ENCODE measurements at places on chromosomes 2 and 18.

- no peak for DNase-seq
These were observed 1.4 kb upstream of the YES1 start for GRCh38 chr18:813172-814071.

- no peak for DNase-seq
These were observed 24.6 kb downstream of the AFTPH start for GRCh38 chr2:64548761-64549160.

DNA sequence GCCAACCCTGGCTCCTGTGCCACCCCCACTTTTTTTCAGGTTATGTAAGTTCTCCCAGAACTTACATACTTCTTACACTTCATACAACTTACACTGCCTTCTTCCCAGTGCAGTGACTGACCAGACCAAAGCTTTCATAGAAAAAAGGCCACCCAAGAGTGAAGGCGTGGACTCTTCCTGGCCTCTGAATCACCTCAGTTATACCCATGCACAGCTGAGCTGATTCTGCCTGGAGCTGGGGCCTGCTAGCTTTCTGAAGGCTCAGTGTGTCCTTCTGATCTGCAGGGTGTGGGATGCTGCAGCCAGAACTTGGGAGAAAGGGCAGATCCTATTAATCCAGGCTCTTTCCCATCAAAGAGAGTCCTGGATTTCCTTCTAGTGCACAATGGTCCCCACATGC, 216.1 kb downstream of the TTC32 start:
- no peak for DNase-seq

DNA sequence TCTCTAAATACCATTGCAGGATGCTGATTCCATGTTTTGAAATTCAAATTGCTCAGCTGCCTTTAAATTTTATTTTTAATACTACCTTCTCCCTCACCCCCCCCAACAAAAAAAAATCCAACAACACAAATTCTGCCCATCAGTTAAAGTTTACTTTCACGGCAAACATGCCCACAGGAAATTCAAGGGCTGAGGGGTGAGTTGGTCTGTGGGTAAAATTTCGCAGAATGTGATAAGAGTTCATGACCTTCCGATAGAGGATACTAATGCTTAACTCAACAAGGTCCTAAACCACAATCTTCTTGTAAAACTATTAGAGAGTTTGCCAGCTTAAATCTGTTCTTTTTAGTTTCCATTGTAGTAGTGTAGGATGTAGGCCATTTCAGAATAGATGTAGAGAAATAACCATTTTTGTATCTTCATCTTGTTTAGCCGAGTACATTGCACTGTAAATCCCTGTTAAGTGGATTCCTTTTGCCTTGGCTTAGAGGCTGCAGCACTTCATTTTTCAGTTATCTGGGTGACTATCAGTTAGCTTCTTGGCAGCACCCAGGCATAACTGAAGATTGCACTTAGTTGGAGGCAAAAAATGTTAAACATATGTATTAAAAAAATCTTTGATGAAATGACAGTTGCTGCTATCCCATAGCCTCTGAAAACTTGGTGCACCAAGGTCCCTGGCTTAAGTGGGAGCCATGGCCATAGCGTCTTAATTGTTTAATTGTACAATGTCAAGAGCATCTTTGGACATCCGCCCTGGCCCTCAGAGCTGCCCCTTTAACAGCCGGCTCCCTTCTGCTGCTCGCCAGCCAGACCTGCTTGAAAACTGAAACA, 232.3 kb downstream of the HAUS1 start:
- DNase-seq, result no peak

DNA sequence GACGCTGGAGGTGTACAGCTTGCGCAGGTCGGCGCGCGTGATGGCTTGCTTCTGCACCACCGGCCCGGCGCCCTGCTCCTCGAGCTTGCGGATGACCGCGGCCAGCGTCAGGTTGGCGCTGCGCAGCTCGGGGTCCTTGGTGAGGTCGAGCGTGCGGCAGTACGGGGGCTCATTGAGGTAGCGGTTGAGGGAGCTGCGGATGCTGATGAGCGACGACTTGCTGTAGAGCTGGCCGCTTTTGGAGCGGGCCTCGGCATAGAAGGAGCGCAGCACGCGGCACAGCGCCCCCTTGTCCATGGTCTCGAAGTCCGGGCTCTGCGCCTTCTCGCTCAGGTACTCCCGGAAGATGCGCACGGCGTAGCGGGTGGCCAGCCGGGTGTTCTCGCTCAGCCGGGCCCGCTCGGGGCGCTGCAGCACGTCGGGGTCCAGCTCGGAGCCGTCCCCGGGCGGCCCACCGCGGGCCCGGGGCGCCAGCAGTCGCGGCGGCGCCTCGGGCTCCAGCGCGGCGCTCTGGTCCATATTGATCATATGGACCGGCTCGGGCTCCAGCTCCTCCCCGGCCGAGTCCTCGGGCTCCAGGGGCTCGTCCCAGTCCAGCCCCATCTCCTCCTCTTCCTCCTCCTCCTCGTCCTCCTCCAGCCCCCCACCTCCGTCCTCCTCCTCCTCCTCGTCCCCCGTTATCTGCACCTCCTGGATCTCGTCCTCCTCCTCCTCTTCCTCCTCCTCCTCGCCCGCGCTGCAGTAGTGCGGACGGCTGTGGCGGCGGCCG, 523 bp downstream of the KCTD1 start:
- DNase-seq, result no peak

- no peak for DNase-seq
These were observed 28.9 kb upstream of the NT5DC4 start for GRCh38 chr2:112691881-112692281.

DNA sequence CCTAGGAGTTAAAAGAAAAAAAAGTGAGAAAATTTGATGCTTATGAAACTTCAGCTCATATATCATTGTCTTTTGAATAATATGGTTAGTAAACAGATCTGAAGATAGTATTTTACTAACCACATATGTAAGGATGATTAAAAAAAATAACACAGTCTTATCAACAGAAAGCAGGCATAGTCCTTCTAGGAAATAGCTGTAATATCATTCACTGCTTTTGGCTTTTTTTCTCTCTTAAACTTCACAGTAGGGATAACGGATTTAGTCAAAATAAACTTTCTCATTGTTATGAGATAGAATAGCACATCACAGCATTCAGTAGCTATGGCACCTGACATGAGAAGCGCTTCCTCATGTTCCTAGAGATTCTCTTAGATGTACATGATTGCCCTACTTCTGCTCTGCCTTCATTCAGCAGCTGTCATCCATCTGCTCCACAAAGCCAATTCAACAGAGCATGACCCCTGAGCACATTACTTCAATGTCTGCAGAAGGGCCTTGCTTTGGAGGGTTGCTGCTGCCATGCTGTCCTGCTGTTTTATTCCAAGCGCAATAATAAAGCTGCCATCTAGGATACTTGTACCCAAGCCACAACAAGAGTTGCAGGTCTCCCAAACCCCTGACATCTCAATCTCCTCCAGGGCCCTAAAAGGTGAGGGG, 67.0 kb downstream of the TTC21B start:
- DNase-seq, result no peak

- no peak for DNase-seq
These were observed 357.1 kb downstream of the CNTNAP5 start for GRCh38 chr2:124382067-124382618.

DNA sequence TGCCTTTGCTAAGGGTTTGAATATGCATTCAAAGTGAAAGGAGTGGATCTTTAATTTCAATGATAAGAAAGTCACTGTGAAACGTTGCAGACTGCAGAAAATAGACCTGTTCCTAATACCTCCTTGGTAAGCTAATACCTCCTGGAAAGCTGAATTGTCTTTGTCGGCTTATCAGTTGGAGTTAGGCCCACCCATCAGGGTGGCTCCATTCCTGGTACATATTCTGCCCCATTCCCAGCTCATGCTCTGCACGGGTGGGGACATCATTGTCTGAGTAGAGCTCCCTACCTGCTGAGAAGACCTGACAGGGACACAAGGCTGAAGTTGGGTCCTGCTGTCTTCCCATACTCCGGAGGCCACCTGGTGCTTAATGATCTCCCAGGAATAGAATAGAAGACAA, 203.3 kb downstream of the EN1 start:
- DNase-seq, result no peak

DNA sequence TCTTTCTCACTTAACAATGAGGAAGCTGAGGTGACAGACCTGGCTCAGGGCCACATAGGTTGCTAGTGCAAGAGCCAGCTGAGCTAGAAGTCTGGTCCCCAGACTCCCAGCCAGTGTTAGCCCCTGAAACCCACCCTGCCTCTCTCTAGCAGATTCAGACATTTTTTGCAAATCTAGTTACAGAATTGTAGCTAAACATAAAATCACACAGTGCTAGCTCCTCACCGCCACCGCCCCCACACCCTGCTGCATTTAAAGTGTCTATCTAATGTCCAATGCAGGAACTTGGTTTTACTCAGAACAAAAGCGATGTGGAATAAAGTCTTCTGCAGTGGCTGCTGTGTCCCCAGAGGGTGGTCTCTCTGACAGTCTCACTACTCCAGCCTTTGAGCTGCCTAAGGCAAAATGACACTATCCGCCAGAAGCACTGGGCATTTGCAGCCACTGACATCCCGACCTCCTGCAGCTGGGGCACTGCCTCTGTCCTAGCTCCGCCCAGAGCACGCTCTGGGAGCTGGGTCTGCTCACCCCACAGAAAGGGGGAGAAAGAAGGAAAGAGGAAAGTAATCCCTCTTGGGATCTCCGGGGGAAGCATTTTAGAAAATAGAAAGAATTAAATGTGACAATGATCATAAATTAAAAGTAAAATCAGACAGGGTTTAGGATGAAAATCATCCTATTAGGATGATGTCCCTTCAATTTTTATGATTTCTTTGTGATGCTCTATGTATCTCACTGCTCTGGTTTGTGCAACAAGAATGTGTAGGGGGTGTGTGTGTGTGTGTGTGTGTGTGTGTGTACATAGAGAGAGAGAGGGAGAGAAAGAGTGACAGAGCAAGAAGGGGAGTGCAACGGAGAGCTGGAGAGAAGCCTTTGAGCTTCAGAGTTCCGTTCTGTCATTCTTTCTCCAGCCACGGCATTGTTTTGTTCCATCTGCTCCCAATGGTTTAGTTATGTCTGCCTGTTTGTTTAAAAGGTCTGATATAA, 50.5 kb upstream of the ST8SIA3 start:
- DNase-seq, result no peak

DNA sequence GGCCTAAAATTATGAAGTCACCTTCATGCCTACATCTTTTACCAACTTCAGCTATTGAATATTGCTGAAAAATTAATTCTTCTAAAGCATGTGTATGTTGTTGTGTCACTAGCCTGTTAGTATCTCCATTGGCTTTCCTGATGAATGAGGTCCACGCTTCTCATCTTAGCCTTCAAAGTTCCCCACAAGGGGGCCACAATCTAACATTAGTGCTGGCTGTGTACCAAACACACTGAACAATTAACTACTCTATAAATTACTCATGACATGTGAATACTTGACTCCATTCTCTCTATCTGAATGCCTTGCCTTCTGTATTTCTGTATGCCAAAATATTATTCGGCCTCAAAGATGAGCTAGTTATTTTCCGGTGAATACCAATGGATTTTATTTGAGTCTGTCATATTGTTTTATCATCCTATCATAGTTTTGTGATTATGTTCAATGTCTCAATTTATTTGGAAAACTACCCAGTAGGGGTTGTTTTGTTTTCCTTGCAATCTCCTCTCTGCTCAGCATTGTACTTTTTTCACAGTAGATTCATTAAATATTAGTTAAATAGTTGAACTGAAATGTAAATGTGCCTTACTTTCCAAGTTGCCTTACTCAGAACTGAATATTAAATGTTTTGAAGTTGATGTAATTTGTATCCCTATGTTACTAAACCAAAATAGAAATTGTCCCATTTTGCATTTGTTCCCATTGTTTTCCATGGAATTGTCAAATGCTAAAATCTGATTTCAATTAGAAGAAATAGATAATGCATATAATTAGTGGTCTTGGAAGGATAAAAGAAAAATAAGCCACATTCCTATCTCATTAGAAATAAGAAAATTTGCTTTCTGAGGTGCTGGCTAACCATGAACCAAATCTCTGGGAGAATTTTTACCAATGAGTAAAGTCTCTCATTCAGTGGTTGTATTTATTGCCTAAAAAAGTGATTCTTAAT, 208.4 kb upstream of the COL3A1 start:
- DNase-seq, result no peak

DNA sequence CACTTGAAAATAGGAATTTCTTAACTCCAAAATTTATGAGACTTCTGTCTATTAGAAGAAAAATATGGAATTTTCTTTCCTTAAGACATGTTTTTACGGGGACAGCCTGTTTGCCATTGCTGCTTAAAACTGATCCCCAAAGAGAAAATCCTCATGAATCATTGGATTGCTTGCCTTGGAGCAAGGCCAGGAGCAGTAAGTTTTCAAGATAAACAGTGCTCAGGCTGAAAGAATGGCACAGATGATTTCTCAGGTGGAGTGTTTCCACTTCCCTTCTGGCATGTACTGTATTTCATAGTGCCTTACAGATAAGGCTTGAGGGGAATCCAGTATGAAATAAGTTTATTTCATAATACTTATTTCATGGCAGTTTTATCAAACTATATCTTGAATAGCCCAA, 74.3 kb upstream of the MMADHC start:
- no peak for DNase-seq

DNA sequence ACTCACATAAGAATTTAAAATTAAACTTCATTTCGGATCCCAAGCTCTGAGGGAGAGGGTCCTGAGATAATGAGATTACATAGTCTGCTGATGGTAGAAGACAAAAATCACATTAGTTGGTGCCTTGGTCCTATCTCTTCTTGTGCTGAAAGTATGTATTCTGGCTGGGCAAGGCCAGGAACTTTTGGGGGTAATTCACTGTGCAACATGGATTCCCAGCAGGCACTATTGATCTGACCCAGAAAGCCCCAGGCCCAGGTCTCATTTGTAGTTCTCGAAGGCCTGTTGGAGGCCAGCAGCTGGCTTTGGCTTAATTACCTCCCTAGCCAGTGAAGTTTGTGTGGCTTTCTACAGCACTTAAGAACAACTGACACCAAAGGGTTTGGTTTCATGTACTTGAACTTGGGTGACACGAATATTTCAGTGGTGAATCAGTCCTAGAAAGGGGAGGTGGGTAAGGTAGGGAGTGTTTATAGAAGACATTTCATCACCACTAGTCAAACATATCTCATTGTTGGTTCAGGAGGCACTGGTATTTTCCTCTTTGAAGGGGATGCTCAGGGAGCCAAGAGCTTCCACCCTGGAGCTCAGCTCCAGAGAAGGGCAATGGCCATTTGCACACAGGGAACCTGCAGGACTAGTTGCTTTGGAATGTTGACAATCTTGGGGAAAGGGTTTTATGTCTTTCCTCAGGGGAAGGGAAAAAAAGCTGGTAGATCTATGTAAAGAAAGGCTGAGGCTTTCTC, 217.8 kb downstream of the OSR1 start:
- no peak for DNase-seq

- no peak for DNase-seq
These were observed 63.5 kb upstream of the RASGRP3 start for GRCh38 chr2:33412920-33413319.

DNA sequence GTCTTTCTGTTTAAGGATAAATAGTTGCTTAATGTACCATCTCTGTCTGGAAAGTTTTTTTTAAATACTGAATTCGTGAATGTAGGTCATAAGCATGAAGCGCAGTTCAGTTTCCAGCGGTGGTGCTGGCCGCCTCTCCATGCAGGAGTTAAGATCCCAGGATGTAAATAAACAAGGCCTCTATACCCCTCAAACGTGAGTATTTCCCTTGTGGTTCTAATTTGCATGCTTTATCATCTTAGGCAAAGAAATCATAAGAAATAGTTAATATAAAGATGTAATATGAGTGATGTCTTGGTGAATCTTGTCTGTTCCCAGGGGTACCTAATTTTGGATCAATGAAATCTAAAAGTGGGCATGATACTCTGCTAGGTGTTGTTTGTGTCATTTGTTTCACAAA, 1.5 kb downstream of the NDC80 start:
- DNase-seq, result no peak

- DNase-seq, result no peak
These were observed 718.8 kb downstream of the DPP10 start for GRCh38 chr2:115161081-115161770.

Measured in GOT3 (cell line).